ENCODE measurements at places on chromosomes 5 and 9.
A peak's percentile ranks its signal among the peaks of the same experiment; 100 is the strongest.

GRCh38 chr5:150117945-150118560 lies 31.7 kb upstream of the CSF1R start:
- H3K27ac ChIP-seq, result no peak overlapping the region
- peaks cover 7% of the 10 kb centered on the region for H3K27me3 ChIP-seq
- DNase-seq, result peak; percentile 12
- H3K36me3 ChIP-seq, result no peaks in the 10 kb centered on the region

- H3K27me3 ChIP-seq, result peaks cover 9% of the 10 kb centered on the region
- no peak for DNase-seq
Observed at GRCh38 chr9:109742776-109743348, 37.1 kb upstream of the PALM2AKAP2 start.

DNA sequence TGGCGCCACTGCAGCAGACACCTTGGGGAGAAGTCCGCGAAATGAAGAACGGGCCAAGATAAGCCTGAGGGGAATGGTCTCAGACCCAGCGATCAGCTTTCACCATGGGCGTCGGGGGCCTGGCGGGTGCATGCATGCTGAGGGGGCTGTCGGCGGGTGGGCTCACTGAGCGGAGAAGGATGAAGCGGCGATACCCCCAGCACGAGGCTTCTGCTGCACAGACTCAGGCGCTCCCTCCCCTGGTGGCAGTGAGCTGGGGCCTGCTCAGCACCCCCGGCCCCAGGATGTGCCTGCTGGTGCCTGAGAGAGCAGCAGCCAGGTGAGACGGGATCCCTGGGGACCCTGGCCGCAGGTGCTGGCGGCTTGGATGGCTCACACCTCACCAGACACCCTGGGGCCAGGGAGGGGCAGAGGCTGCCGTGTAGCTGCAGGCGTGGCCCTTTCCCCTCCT lies 31.2 kb downstream of the CEP72 start:
- DNase-seq, result no peak
- peaks cover 24% of the 10 kb centered on the region for H3K36me3 ChIP-seq
- no peaks in the 10 kb centered on the region for H3K27me3 ChIP-seq
- H3K4me3 ChIP-seq, result no peak overlapping the region

DNA sequence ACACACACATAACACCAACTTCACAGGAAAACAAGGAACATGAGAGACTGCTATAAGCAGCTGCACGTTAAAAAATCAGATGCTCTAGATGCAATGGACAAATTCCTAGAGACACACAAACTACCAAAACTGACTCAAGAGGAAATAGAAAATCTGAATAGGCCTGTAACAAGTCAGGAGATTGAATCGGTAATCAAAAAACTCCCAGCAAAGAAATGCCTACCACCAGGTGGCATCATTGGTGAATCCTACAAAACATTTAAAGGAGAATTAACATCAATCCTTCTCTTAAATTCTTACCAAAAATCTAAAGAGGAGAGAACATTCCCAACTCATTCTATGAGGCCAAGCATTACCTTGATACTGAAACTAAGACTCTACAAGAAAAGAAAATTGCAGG lies 54.9 kb downstream of the NDST1 start:
- no peak overlapping the region for H3K27ac ChIP-seq
- H3K4me1 ChIP-seq, result no peaks in the 10 kb centered on the region
- H3K36me3 ChIP-seq, result no peaks in the 10 kb centered on the region
- DNase-seq, result peak; percentile 54
- H3K4me3 ChIP-seq, result no peak overlapping the region

DNA sequence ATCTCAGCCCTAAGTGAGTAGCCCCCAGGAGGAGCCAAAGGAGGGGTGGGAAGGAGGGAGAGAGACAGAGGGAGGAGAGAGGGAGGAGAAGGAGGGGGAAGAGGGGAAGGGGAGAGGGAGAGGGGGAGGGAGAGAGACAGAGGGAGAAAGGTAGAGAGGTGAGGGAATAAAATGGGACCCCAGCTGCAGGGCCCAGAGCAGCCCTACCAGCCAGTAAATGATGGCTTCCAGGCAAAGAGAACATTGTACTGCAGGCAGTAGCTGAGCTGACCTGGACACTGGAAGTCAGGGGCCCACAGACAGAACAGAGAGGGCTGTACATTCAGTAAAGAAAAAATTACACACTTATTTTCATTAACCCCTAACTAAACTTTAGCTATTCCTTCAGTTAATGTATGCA lies 57.8 kb upstream of the GNE start:
- peaks cover 25% of the 10 kb centered on the region for H3K27me3 ChIP-seq
- no peak for DNase-seq
- no peaks in the 10 kb centered on the region for H3K4me1 ChIP-seq
- H3K4me3 ChIP-seq, result no peak overlapping the region
- no peak overlapping the region for H3K27ac ChIP-seq

GRCh38 chr5:149766460-149767280 lies 36.6 kb downstream of the PPARGC1B start:
- H3K4me1 ChIP-seq, result no peaks in the 10 kb centered on the region
- no peak overlapping the region for H3K27ac ChIP-seq
- no peak overlapping the region for H3K4me3 ChIP-seq
- DNase-seq, result no peak
- no peaks in the 10 kb centered on the region for H3K27me3 ChIP-seq

GRCh38 chr5:157370967-157371366 lies 89.0 kb upstream of the NIPAL4 start:
- no peak for DNase-seq
- peak overlapping the region; percentile 51 for H3K27ac ChIP-seq
- no peaks in the 10 kb centered on the region for H3K4me1 ChIP-seq
- H3K27me3 ChIP-seq, result no peaks in the 10 kb centered on the region
- H3K4me3 ChIP-seq, result no peak overlapping the region
